Effector memory CD4-positive, alpha-beta T cell (primary cell): ENCODE measurements at places on chromosomes 16 and 17.

DNA sequence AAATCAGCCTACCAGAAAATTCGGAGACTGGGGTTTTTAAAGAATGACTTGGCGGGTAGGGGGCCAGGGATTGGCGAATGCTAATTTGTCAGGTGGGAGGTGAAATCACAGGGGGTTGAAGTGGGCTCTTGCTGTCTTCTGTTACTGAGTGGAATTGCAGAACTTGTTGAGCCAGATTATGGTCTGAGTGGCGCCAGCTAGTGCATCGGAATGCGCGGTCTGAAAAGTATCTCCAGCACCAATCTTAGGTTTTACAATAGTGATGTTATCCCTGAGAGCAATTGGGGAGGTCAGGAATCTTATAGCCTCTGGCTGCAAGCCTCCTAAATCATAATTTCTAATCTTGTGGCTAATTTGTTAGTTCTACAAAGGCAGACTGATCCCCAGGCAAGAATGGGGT, 762 bp upstream of the RBL2 start:
- no peak for DNase-seq

DNA sequence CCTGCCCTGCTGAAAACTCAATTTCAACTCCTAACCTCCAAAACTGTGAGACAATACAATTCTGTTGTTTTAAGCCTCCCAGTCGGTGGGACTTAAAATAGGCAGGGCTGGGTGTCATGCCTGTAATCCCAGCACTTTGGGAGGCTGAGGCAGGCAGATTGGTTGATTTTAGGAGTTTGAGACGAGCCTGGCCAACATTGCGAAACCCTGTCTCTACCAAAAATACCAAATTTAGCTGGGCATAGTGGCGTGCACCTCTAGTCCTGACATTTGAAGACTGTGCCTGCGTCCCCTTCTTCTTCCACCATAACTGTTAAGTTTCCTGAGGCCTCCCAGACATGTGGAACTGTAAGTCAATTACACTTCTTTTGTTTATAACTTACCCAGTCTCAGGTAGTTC, 36.0 kb upstream of the ATF7IP2 start:
- no peak for DNase-seq

GRCh38 chr17:19336938-19337711, 25.4 kb downstream of the B9D1 start:
- DNase-seq: no peak

DNA sequence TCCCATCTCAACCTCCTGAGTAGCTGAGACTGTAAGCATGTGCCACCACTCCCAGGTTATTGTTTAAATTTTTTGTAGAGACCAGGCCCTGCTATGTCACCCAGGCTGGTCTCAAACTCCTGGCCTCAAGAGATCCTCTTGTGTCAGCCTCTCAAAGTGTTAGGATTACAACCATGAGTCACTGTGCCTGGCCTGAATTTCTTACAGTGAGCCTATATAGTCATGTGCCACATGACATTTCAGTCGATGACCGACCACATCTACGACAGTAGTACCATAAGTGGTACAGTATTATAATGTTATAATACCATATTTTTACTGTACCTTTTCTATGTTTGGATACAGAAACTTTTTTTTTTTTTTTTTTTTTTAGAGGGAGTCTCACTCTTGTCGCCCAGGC, 195.3 kb downstream of the STX8 start:
- no peak for DNase-seq

DNA sequence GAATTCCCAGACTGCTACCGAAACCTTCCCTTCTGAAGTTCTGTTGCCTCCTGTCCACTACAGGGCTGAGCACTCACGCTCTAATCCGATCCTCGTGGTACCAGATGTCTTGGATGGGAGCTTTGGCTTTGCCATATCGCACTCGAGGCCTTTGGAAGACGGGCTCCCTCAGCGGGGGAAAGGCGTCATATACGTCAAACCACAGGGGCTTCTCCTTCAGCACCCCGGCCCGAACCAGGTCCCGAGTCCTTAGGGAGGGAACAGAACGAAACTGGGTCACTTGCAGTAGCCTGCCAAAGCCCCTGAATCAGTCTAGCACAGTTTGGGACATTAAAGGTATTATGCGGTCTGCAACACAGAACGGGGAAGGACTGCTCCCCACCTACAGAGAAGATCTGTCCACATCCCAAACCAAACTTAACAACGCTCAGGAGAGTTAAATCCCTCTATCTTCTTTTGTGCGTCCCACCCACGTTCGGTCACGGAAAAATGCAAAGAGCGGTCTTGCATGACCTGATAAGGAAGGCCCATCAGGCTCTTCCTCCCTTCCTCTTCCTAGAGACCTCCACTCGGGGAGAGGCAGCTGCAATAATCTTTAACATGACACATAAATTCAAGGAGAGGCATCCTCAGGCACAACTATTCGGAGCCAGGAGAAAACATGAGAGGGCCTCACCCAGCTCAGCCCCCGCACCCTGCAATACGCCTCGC, 526 bp downstream of the MRPS23 start:
- no peak for DNase-seq

- DNase-seq: no peak
These were observed 84.3 kb downstream of the ARHGAP23 start for GRCh38 chr17:38512473-38513058.

- DNase-seq: no peak
These were observed 23.3 kb upstream of the CDRT4 start for GRCh38 chr17:15490634-15491261.
